Stimulated activated CD4-positive, alpha-beta T cell treated with anti-CD3 and anti-CD28 coated beads, Interleukin-4, amount 100 ng/mL, for 24 hours (primary cell): ENCODE measurements at places on chromosomes 11 and 22.

DNA sequence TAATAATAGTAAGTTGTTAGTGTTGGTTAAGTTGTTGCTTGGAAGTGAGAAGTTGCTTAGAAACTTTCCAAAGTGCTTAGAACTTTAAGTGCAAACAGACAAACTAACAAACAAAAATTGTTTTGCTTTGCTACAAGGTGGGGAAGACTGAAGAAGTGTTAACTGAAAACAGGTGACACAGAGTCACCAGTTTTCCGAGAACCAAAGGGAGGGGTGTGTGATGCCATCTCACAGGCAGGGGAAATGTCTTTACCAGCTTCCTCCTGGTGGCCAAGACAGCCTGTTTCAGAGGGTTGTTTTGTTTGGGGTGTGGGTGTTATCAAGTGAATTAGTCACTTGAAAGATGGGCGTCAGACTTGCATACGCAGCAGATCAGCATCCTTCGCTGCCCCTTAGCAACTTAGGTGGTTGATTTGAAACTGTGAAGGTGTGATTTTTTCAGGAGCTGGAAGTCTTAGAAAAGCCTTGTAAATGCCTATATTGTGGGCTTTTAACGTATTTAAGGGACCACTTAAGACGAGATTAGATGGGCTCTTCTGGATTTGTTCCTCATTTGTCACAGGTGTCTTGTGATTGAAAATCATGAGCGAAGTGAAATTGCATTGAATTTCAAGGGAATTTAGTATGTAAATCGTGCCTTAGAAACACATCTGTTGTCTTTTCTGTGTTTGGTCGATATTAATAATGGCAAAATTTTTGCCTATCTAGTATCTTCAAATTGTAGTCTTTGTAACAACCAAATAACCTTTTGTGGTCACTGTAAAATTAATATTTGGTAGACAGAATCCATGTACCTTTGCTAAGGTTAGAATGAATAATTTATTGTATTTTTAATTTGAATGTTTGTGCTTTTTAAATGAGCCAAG, 2.7 kb downstream of the NEAT1 start:
- peak; percentile 90 for DNase-seq

GRCh38 chr22:43447380-43447779, 35.6 kb downstream of the MPPED1 start:
- DNase-seq, result no peak

- DNase-seq, result no peak
Observed at GRCh38 chr11:2393111-2393868, 7.3 kb upstream of the TSSC4 start.

DNA sequence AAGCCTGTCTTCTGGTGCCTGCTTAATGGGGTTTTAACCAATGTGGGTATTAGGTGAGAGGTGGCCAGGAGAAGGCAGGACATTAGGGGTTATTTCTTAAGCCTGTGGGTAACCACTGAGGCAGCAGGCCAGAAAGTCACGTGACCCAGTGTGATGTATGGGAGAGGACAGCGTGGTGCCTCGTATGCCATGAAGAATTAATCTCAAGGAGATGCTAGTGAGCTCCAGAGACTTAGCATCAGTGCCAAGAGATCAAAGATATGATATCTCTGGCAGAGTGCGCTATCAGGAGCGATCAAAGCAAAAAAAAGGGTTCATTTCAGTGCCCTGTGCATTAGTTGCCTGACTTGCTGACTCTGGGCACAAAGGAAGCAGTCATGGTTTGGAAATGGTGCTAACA, 275.5 kb downstream of the KIRREL3 start:
- no peak for DNase-seq

DNA sequence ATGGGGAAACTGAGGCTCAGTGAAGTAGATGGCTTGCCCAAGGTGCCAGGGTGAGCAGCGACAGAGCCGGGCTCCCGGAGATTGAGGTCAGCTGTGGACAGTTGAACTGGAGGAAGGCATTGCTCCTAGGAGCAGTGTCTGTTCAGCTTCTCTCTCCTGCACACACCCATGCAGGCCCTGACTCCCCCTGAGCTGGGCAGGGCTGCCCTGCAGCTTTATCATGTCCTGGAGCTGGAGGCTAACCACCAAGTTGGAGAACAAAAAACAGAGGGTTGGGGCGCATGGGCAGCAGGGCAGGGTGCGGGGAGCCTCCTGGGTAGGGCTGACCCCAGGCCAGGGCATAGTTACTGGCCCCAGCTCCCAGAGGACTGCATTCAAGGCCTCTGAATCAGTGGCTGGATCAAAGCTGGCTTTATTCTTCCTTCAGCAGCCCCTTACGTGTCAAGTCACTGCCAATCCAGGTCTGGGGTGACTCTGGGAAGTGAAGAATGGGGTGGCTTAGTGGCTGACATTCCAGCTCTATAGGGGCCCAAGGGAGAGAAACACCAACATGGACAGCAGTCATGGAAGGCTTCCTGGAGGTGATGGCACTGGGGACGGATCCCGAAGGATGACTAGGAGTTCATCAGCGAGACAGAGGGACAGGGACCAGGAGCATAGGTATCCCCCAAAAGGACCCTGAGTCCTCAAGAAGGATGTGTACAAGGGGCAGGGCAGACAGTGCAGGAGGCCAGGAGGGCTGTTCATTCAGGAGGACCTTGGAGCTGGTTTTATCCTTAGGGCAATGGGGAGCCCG, 83.8 kb downstream of the CACNA1I start:
- DNase-seq, result no peak
